CD4-positive, alpha-beta memory T cell (primary cell): ENCODE measurements at places on chromosomes 1 and 21.

- DNase-seq: no peak
Measured at GRCh38 chr1:14755518-14756252, 157.2 kb downstream of the KAZN start.

GRCh38 chr21:29812947-29813346 lies 126.8 kb downstream of the GRIK1 start:
- DNase-seq: no peak

DNA sequence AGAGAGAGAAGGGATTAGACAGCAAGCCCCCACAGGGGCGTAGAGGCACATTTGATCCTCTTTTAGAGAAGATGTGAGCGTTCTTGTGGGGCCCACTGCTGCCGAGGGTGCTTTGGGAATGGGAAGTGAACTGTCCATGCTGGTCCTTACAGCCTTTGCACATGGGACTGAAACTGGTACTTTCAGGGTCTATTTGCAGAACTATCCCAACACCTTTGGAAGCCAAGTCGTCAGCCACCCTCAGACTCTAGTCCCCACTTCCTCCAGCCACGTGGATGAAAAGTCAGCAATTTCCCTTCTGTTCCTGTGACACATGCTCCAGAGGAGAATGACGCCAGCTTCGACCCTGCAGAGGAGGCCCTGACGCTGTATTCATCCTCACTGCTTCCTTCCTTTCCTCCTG lies 2.6 kb upstream of the RAB7B start:
- no peak for DNase-seq

- DNase-seq: no peak
Measured at GRCh38 chr1:1358433-1359271, at the start of gene MXRA8. Gene MXRA8, minus strand, starts transcription at chr1:1358555. Its CDS starts 51 bp downstream, at chr1:1358504.

DNA sequence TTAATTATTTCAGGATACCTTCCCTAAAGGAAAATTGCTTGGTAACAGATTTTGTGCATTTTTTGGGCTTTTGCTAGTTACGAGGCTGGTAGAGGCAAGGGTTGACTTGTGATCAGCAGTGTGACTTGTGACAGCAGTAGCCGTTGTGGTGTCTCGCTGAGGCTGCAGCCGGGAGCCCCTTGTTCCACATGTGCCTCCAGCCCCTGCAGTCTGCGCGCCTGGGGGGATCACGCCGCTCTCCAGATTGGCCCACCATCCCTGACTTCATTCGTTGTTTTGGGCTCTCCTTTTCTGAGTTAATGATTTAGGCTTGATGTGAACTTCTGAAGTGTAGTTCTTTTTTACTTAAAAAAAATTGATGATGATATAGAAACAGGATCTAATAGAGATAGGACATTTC lies 41.5 kb downstream of the TRAPPC10 start:
- no peak for DNase-seq

DNA sequence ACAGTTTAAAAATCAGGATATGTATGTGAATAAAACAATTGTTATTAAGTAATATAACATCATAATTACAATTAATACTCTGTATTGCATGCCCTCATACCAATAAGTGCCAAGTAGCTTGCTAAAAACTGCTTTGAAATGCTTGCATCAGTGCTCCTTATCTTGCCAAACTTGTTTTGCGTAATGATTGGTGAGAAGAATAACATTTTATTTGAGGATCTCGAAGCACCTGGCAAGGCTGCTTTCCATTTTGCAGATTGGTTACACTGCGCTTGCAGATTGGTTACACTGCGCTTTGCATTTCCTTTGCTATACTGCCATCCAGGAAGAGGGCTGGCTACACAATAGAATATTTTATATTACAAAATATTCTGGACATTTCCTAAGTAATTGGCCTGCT lies 1.7 kb upstream of the PBX1 start:
- DNase-seq: no peak

DNA sequence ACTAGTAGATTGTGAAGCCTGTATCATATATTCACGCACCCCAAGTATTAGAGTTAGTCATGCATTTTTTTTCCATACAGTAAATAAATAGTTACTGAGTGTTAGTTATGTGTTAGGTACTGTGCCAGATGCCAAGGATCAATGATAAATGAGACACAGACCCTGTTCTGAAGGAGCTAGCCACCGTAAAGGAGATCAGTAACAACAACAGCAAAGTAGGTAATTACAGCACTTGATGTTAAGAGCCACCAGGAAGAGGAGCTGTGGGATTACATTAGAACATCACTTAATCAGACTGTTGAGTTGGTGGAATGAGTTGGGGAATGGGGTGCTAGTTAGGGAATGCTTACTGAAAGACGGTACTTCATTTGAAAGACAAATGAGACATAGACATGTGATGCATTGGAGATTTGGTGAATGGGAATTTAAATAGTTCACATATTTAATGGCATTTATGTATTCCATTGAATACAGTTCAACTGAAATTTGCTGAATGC lies 21.0 kb downstream of the PRKAA2 start:
- DNase-seq: no peak

DNA sequence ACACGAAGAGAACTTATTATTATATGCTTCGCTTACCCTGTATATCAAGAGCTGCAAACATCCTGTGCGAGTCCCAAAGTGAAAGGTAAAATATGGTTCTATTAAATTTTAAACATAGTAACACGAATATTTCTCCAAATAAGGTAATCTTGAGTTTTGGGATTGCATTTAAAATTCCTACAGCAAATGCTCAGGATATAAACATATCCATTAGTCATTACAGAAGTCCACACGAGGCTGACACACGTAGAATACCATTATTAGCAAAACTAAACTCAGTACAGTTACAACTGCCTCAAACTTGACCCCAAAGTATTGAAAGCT lies 282 bp upstream of the LYPLAL1 start:
- DNase-seq: no peak

GRCh38 chr1:236685917-236686814 lies at the start of gene ACTN2:
Gene ACTN2, plus strand, starts transcription at chr1:236686499. Its CDS starts 175 bp downstream, at chr1:236686674.
- DNase-seq: peak; percentile 28

DNA sequence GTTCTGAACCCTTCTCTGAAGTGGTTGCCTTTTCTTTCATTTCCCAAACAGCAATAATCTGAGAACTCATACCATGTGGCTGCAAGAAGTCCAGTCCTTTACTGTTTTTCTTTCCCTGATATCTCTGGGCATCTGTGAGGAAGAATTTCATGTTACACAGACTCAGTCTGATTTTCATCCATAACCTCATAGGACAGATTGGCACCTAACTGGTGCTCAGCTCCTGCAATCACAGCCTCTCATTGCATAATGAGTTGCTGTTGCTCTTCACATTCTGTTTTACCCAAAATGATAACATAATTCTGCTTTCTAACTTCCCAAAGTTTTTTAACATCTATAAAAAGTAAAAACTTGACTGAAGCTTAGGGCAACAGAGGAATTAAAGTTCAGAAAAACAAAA lies 472.2 kb upstream of the PBX1 start:
- DNase-seq: no peak

GRCh38 chr1:77888781-77889642 lies 588 bp downstream of the NEXN start:
- DNase-seq: no peak

DNA sequence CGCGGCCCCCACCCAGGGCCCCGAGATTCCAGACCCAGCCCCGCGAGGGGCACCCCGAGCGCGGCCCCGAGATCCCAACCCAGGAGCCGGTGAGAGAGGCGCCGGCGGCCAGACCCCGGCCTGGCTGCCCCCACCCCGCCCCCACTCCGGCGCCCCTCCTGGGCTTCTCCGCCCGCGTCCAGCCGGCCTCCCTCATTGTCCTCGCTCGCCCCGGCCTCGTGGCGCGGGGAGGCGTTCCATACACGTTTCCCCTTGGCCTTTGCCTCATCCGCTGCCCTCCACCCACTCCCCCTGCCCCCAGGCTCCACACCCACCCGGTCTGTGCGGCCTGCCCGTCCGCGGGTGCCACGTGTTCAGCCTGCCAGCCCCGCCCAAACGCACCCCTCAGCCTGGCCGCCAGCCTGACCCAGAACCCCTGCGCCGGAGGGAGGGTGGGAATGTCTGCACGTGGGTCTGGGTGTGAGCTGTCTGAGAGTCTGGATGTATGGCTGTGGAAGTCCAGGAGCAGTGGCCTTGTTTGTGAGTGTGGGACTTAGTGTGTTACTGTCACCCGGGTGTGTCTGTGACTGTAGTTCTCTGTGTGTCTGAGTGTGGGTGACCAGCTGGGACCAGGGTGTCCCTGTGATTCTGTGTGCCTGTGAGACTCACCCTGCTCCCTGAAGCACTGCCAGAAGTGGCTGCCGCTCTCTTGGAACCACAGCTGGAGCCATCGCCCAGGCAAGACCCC lies 681 bp downstream of the B4GALT2 start:
- DNase-seq: no peak

DNA sequence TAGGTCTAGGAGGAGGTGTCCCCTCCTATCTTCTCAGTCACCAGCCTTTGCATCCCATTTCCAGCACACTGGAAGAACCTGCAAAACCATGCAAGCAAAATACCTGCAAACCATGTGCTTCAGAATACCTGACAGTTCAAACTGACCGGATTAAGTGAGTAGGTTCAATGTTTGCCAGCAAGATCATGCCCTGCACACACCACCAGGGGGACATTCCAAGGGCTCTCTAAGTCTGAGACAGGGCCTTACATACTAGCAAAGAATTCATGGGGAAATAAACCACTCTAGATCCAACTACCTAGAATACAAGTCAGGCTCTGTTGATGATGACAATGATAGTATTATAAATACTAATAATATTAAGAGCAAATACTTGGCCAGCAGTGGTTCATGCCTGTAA lies 27.6 kb downstream of the INPP5B start:
- no peak for DNase-seq

- no peak for DNase-seq
Measured at GRCh38 chr1:103180660-103181059, 72.3 kb upstream of the COL11A1 start.

DNA sequence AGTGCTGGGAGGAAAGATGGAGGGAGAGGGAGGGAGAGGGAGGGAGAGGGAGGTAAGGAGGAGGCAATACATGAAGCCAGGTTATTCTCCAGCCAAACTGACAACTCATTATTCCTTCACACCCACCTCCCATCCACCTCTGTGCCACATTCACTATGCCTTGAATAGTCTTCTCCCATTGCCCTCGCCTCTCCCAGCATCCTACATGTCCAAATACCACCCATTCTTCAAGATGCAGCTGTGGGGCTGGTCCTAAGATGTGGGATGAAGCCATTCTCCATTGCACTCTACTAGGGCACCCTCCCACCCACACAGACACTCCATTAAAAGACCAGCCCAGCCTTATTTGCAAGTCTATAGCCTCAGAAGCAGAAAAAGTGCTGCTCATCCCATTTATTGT lies 165.8 kb downstream of the RRAGC start:
- DNase-seq: no peak

DNA sequence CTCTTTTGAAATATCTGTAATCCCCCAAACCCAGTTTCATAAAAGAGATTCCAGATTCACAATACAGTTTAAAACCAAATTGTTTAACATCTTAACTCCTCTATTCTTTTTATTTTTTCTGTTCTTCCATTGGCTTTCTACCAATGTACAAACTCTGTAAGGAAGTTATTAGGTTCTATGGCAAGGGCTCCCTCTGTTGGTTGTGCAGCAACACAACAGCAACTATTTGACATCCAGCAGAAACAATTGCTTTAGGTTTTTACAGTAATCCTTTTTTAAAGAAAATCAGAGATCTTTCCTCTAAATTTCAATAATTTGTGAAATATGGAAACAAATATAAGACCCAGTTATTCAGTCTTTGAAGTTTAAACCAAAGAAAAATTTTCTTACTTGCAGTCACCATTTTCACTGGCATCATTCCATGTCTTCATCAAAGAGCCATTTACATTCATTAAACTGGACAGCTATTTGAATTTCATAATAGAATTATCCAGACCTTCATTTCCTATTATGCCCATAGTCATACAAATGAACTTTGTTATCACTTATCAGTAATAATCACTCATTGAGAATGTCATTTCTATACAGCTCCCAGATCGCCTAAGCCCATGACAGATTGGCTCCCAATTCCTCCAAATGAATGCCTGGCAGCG lies 46.5 kb upstream of the RNF11 start:
- DNase-seq: peak; percentile 52

- DNase-seq: no peak
Measured at GRCh38 chr1:7768583-7768982, 2.5 kb upstream of the VAMP3 start.

GRCh38 chr1:169308313-169309039 lies 59.1 kb downstream of the NME7 start:
- DNase-seq: no peak

DNA sequence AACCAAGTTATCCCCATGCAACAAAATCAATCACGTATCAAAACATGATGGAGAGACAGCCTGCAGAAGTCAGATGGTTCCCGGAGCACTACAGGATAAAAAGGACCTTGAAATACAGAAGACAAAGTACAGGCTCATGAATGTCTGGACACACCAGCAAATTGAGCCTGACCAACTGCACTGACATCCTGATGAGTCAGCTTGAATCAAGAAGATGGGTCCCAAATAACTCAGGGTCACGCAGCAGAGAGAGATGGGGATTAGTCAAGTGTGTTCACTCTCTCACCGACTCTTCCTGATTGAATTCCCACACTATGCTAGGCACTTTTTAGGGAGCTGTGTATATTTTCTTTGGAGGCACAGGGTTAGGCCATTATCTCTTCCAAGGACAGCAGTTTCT lies 71.1 kb upstream of the DIRAS3 start:
- DNase-seq: no peak

- no peak for DNase-seq
Measured at GRCh38 chr21:29499734-29500343, 201.1 kb downstream of the BACH1 start.

GRCh38 chr1:200206340-200206739 lies 178.8 kb downstream of the NR5A2 start:
- DNase-seq: no peak

DNA sequence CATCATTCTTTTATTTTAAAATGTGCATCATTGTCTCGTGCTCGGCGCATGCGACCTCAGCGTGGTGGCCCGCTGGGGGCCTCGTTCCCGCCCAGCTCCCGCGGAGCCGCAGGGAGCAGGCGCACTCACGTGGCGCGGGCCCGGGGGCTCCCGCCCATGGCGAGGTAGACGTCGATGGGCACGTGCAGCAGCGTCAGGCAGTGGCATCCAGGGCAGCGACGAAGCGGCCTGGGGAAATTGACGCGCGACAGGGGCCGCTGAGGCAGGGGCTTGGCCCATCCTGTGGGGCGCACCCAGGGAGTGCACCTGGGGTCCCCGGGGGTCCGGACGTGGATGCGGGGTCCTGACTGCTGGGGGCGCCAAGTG lies 994 bp downstream of the FAM229A start:
- DNase-seq: no peak

DNA sequence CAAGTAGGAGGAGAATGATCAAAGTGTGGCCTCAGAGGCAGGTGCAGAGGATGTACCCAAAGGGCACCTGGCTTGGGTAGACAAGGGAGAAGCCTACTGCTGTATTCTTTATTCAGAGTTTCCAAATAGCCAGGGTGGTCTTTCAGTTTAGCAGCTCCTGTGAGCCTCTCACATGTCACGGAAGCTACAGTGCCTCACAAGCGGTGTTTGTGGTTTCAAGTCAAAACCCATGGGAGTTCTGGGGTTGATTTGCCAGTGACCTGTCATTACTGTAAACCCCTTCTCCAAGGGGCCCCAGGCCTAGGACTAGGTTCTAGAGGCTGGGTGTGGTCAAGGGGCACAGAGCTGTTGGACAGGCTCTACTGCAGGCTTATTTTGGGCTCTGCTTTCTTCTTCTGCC lies 10.2 kb upstream of the IL10 start:
- DNase-seq: no peak
